Activated CD4-positive, alpha-beta T cell treated with anti-CD3 and anti-CD28 coated beads for 24 hours (primary cell): ENCODE measurements at places on chromosomes 3 and 15.

DNA sequence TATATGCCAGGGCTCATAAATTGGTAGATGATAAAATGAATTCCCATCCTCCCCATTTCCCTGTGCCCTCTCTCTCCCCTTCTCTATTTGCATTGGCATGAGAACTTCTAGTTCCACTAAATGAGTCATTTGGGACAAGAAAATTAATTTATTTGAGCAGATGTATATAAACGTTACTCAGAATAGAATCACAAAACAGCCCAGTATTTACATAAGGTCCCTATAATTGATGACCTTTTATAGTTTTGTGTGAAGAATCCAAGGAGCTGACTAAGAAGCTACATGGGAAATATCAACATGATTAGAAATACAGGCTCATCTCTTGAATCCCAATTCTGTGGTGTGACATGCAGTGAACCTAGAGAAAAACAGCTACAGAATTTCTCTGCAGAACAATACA, 617.7 kb upstream of the NR2F2 start:
- DNase-seq: no peak

- no peak for DNase-seq
These were observed 314.1 kb upstream of the TRIM42 start for GRCh38 chr3:140363801-140364200.

DNA sequence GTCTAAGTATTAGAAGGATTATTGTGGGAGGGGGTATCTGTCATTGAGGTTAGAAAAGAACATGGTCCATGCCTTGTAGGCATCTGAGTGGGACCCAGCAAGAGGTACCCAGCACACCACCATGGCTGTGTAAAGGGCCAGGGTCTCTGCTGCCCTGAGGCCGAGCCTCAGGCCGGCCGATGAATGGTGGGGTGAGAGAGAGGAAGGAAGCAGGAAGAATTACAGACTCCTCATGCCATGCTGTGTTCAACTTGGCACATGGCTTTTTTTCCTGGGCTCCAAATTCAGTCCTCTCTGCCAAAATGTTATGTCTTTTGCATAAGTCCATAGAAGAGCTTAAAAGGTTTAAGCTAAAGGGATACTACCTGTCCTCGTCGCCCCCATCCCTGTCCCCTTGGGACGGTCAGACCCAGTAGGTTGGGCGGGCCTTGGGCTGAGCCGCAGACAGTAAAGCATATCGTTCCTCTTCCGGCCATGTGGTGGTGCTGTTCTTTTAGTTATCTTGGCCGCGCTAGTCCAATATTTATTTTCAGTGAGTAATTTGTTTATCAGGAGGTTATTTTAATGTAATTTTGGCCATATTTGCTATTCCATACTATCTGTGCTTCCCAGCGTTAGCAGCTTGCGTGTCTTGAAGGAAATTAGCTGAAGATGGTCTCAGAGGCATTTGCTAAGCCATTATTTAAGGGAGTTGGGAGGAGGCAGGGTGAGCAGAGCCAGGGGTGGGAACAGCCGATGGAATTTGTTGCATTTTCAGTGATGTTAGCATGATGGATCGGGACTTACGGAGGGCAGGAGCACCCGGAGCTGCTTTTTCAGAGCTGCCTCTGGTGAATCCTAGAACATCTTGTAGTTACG, 152.4 kb downstream of the AGBL1 start:
- DNase-seq: peak; percentile 14

DNA sequence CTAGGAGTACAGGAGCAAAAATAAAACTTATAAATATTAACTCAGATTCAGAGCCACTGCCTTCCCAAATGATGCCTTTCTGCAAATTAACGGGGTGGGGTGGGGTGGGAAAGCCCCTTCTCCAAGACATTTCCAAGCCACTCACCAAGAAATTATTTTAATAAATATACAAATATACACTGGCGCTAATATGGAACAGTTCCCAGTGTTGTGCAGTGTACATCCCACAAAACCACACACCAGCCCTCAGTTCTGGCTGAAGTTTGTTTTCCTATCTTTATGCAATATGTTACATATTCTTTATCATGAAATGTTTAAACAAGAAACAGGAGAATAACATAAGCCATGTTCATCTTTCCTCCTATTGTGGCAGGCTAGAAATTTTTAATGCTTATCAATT, 53.0 kb upstream of the GYG1 start:
- DNase-seq: no peak

DNA sequence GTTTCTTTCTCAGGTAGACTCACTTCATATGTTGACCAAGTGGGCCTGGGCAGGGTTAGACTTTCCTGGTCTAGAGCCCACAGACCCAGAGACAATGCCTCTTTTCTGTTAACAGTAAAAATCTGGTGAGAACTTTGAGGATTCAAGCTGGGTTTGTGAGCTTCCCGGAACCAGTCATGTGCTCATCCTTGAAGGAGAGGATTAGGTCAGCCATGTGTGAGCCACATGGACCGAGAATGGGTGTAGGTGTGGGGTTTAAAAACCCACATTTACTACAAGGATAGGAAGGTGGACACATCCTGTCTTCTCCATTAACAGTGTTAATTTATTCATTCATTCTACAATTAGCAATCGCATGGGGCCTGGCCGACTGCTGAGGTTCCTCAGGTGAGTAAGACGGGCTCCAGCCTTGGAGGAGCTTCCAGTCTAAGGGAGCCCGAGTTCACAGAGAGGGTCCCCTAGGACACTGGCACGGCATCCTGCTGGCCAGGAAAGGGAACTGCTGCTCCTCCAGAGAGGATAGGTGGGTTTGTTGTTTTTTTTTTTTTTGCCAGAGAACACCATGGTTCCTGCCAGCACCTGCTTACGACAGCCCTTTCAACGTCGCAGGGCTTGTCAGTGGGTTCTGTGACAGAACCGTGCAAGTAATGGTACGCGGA, 69.0 kb downstream of the SQOR start:
- DNase-seq: no peak

DNA sequence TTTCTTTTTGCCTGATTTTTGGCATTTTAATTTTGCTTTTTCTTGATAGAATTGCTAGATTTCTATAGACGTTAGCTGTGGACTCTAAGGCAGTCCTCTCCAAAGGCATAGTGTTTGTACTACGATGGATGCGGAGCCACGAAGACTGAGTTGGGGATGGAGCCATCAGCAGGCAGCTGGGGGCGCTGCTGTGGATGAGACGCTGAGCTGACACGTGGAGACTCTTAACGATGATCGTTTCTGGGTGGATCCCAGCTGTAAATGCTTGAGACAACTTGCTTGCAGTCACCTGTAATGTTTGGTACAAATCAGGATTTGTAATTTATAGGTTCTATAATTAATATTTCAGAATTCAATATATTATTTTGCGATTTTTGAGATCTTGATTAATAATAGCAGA, 13.3 kb upstream of the PPP1R2 start:
- no peak for DNase-seq

DNA sequence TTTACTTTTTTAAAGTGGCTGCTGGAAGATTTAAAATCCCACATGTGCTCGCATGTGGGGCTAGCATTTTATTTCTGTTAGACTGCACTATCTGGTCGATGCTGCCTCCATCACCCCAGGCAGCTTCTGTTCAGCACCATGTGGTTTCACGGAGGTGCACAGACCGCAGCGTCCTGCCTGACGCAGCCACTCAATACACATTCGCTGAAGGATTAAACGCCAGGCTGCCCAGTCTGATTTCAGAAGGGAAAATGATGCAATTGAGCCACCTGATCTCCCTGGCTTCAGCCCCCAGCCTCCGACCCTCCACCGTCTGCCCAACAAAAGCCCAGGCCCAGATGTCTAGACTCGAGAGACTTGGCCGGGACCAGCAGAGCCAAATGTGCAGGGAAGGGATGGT, 84.5 kb downstream of the MEGF11 start:
- DNase-seq: no peak

DNA sequence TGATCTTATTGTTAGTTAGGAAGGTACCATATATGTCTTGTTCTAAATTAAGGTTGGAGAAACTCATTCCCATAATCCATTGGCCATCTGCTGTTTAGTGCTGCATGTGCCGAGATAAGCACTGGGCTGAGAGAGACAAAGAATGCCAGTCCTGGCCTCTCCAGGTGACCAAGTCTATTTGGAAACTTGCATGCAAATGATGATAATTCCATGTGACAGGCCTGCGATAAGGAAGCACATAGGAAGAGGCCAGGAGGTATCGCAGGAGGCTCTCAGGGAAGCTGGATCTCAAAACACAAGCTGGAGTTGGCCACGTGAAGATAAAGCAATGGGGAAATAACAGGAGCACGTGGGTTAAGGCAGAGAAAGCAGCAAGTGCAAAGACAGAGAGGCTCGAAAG, 39.7 kb downstream of the MYO5C start:
- DNase-seq: no peak

GRCh38 chr3:160210799-160211221, 14.4 kb upstream of the C3orf80 start:
- DNase-seq: no peak

- DNase-seq: no peak
These were observed 213.8 kb downstream of the LRTM1 start for GRCh38 chr3:54714035-54714434.

GRCh38 chr3:69428657-69429255, 42.9 kb upstream of the FRMD4B start:
- DNase-seq: no peak

- no peak for DNase-seq
These were observed 325.8 kb upstream of the IGF1R start for GRCh38 chr15:98322581-98322980.

DNA sequence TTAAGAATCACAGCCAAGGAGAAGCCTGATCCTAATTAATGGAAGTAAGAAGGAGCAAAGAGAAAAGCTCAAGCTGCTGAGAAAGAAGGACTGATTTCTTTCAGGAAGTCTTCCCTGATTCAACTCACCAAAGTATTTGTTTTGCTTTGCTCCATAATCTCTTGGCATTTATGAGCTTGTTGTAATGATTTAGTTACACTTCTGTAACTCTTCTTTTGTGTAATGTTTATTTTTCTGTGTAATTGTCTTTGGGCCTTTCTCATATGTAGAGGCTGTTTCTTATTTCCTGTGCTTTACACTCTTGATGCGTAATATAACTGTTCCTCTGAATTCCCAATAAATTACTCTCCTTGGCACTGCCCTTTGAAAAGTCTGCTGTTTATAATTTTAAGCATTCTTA, 80.0 kb downstream of the COL6A5 start:
- no peak for DNase-seq

GRCh38 chr3:187941135-187941847, 196.0 kb upstream of the BCL6 start:
- no peak for DNase-seq

GRCh38 chr15:26182441-26182840, 319.3 kb upstream of the ATP10A start:
- DNase-seq: no peak

GRCh38 chr3:177545964-177546363, 348.7 kb upstream of the TBL1XR1 start:
- no peak for DNase-seq

GRCh38 chr3:155080692-155081091, 573 bp downstream of the MME start:
- DNase-seq: no peak

GRCh38 chr3:37765591-37766488, 95.8 kb upstream of the CTDSPL start:
- no peak for DNase-seq

DNA sequence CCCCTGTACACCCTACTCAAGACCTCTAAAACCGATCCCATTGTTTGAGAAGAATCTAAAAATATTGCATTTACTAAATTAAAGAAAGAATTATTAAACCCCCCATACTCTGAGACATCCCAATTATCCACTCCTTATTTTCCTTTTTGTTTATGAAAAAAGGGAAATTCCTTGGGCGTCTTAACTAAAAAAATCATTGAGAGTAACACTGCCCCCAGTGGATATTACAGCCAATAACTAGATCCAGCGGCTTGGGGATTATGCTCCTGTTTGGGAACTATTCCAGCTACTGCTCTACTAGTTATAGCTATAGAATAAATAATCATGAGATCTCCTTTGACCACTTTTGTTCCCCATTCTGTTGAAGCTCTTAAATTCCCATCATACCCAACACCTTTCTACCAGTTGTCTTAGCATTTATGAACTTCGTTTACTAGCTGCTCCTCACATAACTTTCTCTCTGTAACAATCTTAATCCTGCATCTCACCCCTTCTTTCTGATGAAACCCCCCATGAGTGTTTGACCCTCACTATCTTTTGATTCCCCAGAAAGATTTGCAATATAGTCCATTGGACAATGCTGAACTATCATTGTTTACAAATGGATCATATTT, 12.7 kb upstream of the CFAP91 start:
- no peak for DNase-seq

GRCh38 chr3:107942244-107942643, 148.6 kb downstream of the CD47 start:
- no peak for DNase-seq

- DNase-seq: no peak
These were observed 19.5 kb downstream of the BCL6 start for GRCh38 chr3:187725653-187726370.

DNA sequence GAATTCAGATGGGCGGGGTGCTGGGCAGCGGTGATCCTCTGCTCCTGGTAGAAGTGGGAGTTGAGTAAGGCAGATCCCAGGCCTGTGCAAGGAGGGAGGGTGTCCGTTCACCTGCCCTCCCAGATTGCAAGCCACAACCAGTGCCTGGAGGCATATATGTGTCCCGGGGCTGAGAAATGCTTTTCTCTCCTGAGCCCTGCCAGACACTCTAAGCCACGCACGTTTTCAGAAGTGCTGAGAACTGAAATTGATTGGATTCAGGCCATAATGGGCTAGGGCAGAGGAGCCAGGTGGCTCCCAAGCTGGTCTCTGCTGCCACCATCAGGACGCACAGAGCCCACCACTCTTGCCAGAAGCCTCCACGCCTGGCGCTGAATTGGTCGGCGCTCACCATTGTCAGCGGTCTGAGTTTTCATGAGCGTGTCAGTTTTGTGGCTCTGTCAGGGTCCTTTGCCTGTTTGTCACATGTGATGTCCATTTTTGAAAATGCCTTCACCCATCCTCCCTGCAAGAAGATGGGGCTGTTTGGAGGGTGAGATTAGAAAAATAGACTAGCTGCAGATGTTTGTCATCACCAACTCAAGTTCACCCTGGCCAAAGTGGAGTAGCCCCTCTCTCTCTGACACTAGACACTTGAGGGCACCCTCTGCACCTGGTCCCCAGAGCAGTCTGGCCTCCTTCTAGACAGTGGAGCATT, 15.4 kb upstream of the BFSP2 start:
- DNase-seq: no peak

DNA sequence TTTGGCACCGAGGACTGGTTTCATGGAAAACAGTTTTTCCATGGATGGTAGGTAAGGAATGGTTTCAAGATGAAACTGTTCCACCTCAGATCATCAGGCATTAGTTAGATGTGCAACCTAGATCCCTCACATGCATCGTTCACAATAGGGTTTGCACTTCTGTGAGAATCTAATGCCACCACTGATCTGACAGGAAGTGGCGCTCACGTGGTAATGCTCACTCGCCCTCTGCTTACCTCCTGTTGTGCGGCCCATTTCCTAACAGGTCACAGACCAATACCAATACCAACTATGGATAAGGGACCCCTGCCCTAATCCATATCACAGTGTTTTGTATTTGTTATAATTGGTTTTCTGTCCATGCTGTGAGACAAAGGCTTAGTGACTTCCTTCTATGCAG, 58.9 kb downstream of the SLMAP start:
- peak; percentile 6 for DNase-seq

GRCh38 chr3:12375572-12375971, 86.7 kb downstream of the PPARG start:
- DNase-seq: no peak
